Amniotic stem cell (primary cell): ENCODE measurements at places on chromosomes 7 and 10.

GRCh38 chr7:44990109-44991023 is 9.6 kb upstream of the CCM2 start:
- no peak for DNase-seq

GRCh38 chr10:11048707-11049278 is 31.1 kb downstream of the CELF2 start:
- DNase-seq: no peak

DNA sequence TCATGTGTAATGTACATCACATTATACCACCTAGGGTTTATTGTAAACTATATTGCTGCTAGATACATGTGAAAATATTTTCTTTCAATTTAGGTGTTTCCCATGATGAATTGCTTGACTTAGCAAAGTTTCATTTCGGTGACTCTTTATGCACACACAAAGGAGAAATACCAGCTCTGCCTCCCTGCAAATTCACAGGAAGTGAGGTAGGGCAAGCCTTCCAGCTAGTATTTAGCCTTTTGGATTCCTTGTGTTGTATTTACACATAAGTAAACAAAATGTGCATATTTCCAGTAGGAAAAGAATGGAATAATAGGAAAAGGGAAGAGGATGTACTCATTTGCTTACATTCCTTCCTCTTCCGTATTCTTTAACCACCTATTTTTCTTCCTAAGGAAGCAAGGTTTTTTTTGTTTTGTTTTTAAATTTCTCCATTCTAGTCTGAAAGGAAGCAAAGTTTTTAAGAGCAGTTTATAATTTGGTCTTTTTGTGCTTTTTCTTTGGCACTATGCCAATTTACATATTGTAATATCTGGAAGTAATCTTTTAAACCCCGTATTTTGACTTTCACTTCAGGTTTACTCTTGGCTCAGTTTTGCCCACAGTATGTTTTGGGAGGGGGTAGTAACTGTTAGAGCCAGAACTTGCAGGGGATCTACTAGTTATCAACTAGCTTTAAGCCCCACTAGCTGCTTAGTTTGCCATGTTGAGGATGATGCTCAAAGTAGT is 10.4 kb downstream of the PMPCB start:
- no peak for DNase-seq

- no peak for DNase-seq
Measured at GRCh38 chr7:31775556-31775955, 88.5 kb downstream of the PPP1R17 start.

DNA sequence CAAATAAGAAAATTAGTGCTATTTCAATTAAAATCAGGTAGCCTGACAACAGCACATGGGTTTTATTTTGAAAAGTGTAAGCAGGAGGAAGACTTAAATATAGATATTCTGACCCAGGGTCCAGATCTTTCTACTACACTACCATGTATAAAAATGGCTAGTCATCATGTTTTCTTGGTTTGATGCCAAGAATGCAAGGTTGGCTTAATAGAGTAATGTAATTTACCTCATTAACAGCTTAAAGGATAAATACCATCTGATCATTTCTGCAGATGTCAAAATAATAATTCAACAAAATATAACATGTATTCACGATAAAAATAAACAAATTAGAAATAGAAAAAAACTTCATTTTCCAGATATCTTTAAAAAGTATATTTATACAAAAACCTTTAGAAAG is 39.4 kb downstream of the FRMD4A start:
- DNase-seq: no peak

DNA sequence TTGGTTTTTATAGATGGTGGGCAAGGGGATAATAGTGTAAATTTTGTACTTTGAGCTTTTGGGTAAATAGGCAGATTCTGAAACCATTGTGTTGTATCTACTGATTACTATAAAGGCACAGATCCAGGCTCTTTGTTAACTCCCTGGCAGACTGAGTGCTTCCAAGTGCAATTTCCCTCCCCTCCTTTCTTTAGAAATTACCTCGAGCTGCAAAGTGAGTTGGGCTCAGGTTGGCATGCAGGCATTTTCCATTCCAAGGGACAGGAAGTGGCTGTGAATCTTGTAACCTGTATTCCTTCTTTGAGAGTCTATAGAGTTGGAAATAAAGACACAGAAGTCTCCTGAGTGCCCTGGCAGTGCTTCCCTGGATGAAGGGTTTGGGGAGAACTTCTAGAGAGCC is 494.2 kb upstream of the GALNT17 start:
- no peak for DNase-seq

GRCh38 chr10:103013416-103013815 is 95.3 kb downstream of the CNNM2 start:
- no peak for DNase-seq

- DNase-seq: no peak
Measured at GRCh38 chr7:129786825-129787563, 165.8 kb downstream of the UBE2H start.

- no peak for DNase-seq
Measured at GRCh38 chr7:26673858-26674257, 190.5 kb downstream of the SKAP2 start.

DNA sequence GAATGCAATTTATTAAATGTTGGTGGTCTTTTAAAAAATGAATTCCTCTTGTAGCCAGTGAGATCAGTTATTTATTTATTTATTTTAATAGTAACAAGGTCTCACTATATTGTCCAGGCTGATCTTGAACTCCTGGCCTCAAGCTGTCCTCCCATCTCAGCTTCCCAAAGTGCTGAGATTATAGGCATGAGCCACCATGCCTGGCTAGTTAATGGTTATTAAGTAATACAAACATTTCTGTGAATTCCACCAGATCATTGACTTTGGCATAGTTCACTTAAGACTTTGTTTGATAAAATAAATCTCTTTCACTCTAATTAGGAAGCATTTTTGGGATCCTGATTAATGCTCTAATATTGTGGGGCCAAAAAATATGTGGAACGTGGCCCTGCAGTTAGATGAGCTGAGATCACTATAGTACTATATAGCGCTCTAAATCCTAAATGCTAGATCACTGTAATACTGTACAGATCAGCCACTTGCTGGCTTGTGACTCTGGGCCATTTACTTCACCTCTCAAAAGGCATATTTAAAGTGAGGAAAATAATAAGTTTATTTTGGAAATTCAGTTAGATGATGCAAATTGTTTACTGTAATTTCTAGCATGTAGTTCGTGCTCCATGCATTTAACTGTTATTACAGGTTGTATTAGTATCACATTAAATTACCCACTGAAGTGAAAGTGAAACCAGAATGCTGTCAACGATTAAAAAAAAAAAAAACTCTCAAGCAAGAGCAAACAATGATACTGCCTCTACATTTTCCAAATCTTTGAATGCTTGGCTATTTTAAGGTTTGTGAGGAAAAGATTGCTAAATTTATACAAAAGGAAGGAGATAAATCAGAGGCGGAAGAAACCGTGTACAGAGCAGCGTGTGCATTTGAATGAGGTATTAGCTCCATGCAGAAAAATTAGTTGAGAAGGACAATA is 15.9 kb upstream of the FAS start:
- no peak for DNase-seq

- DNase-seq: no peak
Measured at GRCh38 chr7:106534271-106534846, 126.6 kb downstream of the CCDC71L start.

DNA sequence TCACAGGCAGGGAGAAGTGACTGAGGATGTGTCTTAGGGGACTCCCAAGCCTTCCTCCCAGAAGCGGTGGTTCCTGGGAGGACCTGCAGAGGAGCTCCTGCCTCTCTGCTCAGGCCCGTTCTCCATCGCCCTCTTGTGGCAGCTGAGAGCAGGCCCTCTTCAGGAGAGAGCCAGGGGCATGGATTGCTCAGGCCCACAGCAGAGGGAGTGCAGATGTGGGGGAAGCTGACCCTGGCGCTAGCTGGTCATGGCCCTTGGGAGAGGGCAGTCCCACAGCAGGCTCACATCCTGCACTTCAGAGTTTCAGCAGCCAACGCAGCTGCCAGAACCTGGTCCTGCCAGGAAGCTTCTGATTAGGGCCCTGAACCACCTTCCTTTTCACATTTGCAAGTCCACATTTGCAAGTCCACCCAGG is 94.8 kb upstream of the TARP start:
- DNase-seq: no peak

DNA sequence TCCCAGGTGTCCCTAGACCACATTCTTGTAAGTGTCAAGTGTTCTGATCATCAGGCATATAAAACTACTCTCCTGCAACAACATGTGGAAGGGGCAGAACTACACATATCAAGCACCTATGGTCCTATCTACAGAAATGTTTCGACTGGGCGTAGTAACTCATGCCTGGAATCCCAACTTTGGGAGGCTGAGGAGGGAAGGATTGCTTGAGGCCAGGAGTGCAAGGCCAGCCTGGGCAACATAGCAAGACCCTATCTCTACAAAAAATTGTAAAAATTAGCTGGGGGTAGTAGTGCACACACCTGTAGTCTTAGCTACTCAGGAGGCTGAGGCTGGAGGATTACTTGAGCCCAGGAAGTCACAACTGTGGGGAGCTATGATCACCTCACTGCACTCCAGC is 244.2 kb downstream of the PARD3 start:
- DNase-seq: no peak

- no peak for DNase-seq
Measured at GRCh38 chr7:70460071-70460470, 671.9 kb upstream of the GALNT17 start.

DNA sequence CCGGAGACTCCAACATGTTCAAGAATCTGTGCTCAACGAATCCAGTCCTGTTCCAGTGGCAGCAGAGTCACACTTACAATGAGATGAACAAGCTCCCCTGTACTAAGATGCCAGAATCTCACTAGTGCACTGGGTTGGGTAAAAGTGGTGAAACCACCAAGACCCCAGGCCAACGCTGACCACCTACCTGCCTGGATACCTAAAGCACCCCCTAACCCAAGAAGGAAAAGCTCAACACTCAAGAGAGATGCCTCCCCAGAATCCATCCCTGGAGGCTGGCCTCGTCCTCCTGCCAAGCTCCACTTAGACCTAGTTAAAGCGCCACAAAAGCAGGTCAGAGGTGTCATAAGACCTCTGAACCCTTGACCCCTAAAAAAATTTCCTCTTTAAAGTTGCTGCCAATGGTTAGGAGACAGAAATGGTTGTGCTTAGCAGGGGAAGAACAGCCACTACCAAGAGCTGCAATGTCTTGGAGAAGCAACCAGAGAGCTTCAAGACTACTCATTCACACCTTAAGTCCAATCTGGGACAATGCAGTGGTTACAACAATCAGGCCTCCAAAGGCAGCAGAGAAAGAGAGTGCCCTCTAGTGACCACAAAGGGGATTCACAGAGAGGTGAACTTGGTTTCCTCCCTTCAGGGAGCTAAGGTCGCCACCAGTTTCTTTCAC is 94.6 kb upstream of the MACROH2A2 start:
- DNase-seq: no peak

DNA sequence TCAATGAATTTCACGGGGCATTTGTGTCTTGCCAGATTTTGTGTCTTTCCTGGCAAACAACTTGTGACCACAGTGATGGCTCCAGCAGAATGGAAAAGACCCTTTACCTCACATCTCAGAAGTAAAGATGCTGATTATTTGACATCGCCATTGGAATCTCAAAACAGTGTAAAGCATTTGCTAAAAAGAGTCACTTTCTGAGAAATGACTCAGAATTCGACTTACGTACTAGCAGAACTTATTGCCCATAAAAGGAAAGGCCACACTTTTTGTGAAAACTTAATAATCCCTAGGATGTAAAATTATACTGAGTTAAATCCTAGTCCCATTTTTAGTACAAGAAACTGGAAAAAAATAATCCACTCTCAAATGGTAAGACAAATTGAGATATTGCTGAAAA is 35.9 kb upstream of the PRKCQ start:
- no peak for DNase-seq

- DNase-seq: no peak
Measured at GRCh38 chr7:102205915-102206314, 80.8 kb upstream of the SH2B2 start.
